ENCODE measurements at places on chromosomes 2 and 18.

GRCh38 chr18:32296851-32297250 lies 107.0 kb downstream of the MEP1B start:
- DNase-seq = no peak

GRCh38 chr2:203804070-203804469 lies 63.5 kb upstream of the CTLA4 start:
- DNase-seq = no peak

DNA sequence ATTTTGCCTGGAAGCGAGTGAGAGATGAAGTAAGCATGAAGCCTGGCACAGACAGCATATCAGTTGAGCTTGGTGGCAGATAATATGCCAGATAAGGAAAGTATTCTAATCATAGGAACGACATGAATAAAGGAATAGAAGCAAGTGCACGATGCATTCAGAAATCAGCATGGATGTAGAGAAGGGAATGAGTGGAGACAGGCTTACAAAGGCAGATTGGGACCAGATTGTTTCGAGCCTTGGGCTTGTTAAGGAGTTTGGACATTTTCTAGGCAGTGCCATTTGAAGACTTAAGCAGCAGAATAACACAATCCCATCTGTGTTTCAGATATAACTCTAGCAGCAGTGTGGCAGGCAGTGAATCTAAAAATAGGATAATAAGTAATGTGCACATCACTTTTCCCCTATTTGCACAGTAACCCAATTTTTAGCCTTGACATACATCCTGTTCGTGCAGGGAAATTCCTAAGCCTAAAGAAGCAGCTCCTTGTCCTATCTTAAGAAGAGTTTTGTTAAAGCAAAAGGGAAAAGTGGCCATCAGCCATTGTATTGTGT lies 450.2 kb downstream of the PLCL1 start:
- no peak for DNase-seq

GRCh38 chr2:205700331-205701132 lies 18.2 kb downstream of the NRP2 start:
- no peak for DNase-seq

- no peak for DNase-seq
These were observed 48.0 kb downstream of the KCNIP3 start for GRCh38 chr2:95345081-95345562.

GRCh38 chr2:162324953-162325352 lies 6.5 kb upstream of the IFIH1 start:
- no peak for DNase-seq

DNA sequence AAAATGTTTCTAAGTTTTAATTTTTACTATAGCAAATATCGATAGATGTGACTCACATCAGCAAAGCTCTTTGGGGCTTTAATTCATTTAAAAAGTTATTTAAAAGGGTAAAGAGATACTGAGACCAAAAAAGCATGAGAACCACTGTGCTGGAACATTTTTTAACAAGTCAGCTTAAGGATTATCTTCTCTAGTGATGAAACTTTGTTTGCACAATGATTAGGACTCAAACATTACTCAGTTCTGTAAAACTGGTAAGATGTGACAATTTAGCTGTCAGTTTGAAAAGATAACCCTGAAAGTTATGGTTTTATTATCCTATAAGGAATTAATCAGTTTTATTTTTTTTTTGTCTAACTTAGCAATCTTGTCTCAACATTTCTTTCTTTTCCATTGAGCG lies 301.4 kb downstream of the TSN start:
- DNase-seq = no peak

DNA sequence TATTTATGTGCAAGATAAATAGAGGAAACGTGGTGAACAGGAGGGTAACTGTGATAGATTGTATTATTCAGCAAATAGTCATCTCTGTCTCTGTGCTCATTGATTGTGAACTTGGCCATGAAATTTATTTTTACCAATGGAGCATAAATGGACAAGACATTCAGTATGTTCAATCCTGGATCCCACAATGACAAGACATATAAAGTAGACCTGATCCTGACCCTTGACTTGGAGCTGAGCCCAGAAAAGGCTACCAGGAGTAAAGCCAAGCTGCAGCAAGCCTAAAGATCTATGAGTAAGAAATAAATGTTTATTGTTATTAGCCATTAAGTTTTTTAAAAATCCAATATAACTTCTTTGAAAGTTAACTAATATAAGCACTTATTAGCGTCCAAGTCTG lies 531.2 kb downstream of the PIK3C3 start:
- DNase-seq = no peak

GRCh38 chr2:167832868-167833287 lies 414.5 kb downstream of the STK39 start:
- DNase-seq = no peak

DNA sequence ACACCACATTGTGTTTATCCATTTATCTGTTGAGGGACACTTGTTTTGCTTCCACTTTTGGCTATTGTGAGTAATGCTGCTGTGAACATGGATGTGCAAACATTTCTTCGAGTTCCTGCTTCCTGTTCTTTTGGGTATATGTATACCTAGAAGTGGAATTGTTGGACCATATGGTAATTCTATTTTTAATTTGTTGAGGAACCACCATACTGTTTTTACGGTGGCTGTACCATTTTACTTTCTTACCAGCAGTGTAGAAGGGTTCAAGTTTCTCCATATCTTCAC lies 23.1 kb downstream of the ANXA4 start:
- DNase-seq = no peak

GRCh38 chr2:124919296-124919695 lies 894.2 kb downstream of the CNTNAP5 start:
- no peak for DNase-seq

DNA sequence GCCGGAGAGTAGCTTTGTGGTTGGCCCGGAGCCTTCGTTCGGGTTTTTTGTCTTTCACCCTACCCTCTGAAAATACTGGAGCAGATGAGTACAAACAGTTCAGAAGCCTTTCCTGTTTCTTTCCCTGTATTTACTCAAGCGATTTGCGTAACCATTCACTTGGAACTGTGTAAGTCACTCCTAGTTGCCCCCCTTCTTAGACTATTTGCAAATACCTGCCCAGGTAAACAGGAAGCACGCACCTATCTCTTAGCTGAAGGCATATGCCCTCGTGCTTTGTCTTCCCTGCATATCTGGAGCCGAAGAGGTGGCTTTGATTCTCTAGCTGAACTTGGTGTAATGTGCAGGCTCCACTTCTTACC lies 1.4 kb downstream of the KCNS3 start:
- DNase-seq = no peak

GRCh38 chr2:163812926-163813520 lies 77.2 kb upstream of the FIGN start:
- no peak for DNase-seq
